GM23338 (cell line): ENCODE measurements at places on chromosomes 13 and 19.

GRCh38 chr19:44548736-44549135 is 19.3 kb upstream of the CEACAM20 start:
- no peak for DNase-seq

DNA sequence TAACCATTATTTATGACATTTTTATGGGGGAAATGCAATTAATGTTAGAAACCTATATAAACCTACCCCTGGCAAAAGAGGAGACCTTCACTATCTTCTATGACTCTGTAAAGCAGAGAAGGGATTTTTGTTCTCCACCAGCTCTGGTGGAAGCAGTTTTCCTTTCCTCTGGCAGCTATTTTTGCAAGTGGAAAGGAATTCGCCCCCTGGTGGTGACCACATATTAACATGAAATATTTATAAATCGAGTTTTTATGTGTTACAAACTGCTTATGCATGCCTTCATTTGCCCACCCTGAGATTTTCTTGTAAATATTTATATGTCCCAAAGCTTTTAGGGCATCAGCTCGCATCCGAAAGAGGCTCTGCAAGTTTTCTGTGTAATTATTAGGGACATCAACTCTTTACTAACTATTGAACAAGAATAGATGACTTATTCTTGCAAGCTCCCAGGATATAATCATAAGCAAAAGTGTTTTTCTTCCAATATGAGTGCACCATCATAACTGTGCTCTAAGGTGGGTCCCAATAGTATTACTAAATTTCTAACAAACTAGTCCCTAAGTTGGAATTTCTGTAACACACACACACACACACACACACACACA is 62.4 kb downstream of the SERTM1 start:
- peak; percentile 74 for DNase-seq

GRCh38 chr19:6890938-6891337 is 3.6 kb downstream of the ADGRE1 start:
- DNase-seq: no peak

DNA sequence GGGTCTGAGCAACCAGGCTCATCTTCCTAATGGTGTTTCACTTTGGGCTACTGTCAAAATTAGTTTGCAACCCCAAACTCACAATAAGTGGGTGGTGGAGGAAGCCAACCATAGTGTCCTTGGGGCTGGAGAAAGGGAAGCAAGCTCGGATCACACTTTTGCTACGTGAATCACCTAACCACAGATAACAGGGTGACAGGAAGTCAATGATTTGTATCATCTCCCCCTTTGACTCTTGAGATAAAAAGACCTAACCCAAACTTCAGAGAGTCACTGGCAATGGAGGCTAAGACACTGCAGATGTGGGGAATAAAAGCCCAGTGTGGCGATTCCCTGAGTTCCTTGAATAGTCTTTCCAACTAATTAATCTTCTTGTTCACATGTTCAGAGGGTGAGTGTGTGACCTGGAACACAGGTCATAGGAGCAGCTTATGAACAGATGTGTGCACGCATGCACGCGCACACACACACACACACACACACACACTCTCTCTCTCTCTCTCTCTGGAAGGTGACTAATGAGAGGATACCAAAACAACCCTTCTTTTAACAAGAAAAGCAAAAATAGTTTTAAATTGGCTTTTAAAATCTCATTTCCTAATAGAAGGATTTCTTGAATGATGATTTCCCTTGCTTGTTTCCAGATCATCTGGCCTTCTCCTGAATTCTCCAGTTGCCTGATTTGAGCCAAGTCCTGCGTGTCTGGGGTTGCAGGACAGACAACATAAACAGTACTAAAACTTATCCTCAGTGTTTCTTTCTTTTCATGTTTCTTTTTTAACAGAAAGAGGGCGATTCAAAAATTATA is 21.2 kb upstream of the DOCK9 start:
- no peak for DNase-seq

- DNase-seq: no peak
Observed at GRCh38 chr13:73816702-73817101, 317.5 kb downstream of the KLF12 start.

DNA sequence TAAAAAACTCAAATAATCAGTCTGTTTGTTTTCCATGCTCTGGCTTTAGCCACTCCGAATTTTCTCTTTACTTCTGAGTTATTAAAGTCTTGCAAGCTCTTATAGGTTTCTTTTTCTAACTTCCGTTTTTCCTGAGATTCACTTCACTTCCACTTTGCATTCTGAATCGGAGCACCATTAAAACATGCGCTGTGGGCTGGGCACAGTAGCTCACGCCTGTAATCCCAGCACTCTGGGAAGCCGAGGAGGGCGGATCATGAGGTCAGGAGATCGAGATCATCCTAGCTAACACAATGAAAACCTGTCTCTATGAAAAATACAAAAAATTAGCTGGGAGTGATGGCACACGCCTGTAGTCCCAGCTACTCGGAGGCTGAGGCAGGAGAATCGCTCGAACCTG is 357.9 kb downstream of the SLITRK6 start:
- no peak for DNase-seq

DNA sequence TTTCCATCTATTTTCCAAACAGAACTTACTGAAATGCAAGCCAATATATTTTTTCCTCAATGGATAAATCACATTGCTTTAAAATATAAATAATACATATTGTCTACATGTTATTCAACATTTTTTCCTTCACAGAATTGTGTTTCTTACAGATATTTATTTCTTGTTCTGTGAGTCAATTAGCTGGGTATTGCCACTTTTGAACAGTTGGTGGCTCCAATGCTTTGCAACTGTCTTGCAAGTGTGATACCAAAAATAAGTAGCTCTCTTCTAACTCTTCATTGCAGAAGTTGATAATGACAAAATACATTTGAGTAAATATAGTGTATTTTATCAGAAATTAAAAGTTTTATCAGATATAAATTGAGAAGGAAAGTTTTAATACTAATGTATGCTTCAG is 17.1 kb upstream of the GPC5 start:
- DNase-seq: no peak

- DNase-seq: no peak
Observed at GRCh38 chr13:112754281-112755025, 64.6 kb downstream of the ATP11A start.

- no peak for DNase-seq
Observed at GRCh38 chr13:97021241-97021640, 27.0 kb upstream of the OXGR1 start.

DNA sequence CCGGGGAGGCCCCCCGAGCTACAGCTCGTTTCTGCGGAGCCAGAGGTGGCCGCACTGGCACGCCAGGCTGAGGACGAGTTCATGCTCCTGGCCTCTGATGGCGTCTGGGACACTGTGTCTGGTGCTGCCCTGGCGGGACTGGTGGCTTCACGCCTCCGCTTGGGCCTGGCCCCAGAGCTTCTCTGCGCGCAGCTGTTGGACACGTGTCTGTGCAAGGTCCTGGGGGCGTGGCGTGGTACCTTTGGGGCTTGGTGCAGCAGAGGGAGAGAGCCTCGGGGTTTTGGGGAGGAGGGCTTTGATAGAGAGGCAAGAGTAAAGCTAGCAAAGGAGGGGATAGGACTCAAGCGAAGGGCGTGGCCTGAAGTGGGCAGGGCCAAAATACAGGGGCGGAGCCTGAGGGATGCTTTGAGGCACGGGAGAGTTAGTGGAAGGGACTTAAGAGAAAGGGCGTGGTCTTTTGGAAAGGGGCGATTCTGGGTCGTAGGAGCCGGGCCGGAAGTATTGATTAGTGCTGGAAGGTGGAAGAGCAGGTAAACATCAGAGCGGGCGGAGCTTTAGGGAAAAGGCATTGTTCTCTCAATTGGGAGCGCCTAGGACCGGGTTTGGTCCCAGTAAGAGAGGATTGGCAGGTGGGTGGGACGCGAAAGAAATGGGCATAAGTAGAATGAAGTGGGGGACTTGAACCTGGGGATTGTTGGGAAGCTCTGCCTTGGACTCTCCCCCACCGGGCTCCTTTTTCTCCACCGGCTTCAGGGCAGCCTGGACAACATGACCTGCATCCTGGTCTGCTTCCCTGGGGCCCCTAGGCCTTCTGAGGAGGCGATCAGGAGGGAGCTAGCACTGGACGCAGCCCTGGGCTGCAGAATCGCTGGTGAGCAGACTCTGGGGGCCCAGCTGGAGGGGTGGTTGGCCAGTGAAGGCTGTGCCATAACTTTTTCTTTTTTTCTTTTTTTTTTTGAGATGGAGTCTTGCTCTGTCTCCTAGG is 1.2 kb downstream of the PPM1N start:
- peak; percentile 100 for DNase-seq

DNA sequence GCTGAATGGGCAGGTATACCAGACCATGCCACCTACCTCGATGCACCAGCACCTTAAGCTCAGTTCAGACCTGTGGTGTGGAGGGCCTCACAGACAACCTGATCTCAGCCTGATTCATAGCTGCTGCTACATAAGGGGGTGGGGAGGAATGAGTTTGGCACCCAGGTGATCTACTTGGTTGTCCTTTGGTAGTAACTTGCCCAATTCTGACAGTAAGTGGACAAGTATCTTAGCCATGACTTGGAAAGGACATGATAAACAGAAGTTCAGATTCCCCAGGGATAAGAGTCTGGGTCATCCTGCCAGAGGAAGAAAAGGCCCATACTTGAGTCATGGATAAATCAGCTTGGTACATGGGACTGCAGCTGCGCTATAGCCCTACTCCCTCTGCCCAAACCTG is 28.4 kb upstream of the SOHLH2 start:
- DNase-seq: no peak

GRCh38 chr13:44876782-44877324 is 112.4 kb downstream of the NUFIP1 start:
- peak; percentile 88 for DNase-seq

DNA sequence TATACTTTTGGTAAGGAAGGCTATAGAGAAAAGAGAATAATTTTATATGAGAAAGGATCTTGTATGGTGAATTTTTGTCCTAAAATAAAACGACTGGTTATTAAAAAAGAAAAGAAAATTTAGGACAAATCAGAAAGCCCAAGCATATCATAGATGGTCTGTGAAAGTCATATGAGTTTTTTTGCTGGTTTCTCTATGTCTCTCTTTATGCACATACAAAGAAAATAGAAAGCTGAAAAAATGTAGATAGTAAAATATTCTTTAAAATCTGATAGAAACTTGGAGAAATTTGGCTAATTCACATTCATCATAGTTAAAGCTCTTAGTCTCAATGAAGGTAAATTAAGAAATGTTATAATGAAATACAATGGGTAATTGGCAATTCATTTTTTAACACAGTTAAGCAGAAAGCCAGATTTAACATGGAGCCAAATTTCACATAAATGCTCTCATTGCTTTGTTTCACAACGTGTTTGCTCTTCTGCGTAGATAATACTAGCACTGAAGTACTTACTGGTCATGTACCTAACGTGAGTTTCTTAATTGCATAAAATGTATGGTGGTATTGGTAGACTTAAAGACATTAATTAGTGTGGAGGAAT is 621.5 kb upstream of the ATXN8OS start:
- DNase-seq: peak; percentile 36

GRCh38 chr19:1349211-1349610 is 34.5 kb upstream of the NDUFS7 start:
- no peak for DNase-seq

DNA sequence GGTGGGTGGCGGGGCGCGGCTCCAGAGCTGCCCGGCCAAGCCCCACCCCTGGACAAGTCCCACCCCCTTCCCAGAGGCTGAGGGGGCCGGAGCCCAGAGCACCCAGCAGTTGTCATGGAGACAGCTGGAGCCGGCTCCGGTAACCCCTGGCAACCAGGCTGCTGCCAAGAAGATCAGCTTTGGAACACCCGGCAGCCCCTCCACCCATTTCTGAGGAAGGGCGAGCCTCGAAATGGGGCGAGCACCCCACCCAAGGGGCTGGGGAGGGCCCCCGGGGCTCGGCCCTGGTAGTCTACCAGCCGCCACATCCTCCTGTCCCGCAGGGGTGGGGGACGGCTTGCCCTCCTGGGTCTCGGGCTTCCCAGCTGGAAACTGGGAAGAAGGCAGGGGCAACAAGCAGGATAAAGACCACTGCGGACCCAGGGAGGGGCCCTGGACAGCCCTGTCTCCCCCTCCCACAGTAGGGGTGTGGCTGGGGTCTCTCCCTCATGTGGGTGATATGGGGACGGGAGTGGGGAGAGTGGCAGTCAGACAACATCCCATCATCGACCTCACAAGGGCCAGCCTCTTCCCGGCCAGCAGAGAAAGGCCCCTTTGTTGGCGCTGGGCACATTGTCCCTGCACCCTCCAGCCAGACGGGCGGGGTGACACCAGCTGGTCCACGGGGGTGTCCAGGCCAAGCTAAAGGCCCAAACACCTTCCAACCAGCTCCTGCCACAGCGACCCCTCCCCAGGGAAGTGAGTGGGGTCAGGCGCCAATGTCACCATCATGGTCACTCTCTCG is 1.5 kb downstream of the CERS1 start:
- peak; percentile 68 for DNase-seq

- DNase-seq: no peak
Observed at GRCh38 chr19:40177286-40178070, 13.7 kb upstream of the MAP3K10 start.

- DNase-seq: peak; percentile 65
Observed at GRCh38 chr19:51296336-51297093, 14.9 kb upstream of the IGLON5 start.

GRCh38 chr19:43777163-43777695 is 3.5 kb downstream of the KCNN4 start:
- DNase-seq: no peak

- DNase-seq: peak; percentile 42
Observed at GRCh38 chr19:40610396-40611064, 9.4 kb downstream of the LTBP4 start.

DNA sequence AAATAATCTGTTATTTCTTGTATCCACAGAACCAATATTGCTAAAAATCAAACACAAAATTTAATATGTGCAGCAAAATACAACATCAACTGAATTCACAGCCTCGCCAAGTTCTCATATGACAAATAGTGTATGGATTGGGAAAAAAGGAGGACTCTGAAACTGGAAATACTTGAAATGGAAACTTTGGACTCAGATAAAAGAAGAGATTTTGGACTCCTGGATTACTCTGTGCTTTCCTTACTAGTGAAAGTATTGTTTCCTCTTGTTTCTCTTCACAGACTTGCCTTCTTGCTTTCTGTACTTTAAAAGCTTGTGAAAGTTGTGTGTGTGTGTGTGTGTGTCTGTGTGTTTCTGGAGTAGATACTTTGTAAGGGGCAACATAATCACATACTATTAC is 1596.3 kb downstream of the PCDH9 start:
- DNase-seq: no peak

GRCh38 chr13:71524613-71525304 is 342.2 kb downstream of the DACH1 start:
- DNase-seq: no peak

DNA sequence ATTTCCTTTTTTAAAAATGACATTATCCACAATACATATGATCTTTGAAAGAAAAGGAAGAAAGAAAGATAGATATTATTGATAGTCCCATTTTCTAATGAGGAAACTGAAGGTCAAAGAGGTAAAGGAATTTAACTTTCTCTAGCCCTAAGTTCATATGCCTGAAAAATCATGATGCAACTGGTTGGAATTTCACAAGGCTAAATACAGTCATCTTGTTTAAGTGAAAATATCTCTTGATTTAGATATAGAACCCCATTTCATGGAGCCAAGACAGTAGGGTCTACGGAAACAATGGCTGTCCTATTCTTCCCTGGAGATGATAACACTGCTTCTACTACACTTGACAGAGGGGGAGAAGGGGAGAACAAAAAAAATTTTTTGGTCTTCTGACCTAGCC is 366.2 kb downstream of the DNAJC15 start:
- DNase-seq: no peak
